ENCODE measurements at places on chromosomes 2 and 18.

DNA sequence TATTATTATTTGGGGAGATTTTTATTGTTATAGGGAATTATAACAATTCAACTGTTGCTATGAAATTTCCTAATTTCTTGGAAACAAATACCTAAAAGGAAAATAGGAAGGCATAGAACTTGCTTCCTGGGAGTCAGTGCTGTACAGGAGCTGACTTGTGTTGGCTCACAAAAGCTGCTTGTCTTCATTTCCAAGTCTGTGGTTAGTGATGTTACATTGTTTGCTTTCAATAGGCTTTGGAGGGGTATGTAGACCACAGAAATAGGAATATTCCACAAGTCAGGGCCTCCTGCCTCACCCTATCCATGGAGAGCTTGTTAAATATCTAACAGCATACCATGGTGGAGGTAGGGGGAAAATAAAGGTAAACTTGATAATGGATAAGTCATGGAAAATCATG is 688.9 kb upstream of the FAM98A start:
- DNase-seq: no peak

- DNase-seq: no peak
Measured at GRCh38 chr18:23324056-23324811, 128.9 kb upstream of the RIOK3 start.

- DNase-seq: no peak
Measured at GRCh38 chr2:59029058-59029457, 787.9 kb upstream of the FANCL start.

DNA sequence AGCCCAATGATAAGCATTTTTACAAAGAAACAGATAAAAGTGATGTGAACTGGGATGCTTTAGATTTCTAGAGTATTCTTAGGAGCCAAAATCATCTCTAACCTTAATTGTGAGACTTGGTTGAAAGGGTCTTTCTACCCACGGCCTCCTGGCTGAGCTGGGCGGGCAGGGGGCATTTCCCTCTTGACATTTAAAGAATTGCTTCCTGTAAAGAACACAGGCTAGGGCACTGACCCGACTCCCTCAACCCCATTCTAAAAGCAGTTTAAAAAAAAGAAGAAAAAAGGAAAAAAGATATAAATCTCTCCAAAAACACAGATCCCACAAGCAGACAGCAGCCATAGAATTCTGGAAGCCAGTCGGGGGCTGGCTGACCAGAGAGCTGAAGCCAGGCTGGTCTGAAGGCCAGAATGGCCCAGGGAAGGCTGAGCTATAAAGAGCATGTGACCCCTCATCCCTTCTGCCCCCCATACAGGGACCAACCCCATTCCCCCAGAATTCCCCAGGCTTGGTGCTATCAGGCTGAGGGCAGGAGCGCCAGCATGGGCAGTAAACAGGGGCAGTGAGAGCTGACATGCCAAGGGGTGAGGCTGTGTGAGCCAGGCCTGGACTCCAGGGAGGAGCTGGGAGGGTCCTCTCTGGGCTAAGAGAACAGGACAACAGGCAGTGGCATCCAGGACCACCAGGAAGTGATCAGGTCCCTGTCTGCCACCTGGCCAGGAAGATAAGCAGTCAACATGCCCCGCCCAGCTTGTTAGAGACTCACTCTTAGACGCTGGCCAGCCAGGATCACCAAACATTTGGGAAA is 188.5 kb downstream of the HDAC4 start:
- no peak for DNase-seq

DNA sequence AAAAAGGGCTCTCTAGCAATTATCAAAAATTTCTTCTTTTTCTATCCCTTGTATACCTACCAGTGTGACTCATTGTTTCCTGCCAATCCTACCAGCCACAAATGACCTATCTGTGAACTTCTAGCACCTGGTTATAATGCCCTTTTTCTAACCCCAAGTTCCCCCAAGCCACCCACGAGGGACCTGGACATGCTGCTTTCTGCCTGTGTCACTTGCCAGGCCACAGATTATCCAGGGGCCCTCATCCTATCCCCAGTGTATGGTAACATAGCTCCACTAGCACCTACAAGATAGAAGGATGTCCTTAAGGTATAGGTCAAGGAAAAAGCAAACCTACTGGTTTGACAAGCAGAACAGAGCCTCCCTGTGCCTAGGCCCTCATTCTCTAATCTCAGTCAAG is 26.8 kb downstream of the AAK1 start:
- no peak for DNase-seq

GRCh38 chr18:79222790-79223189 is 153.6 kb downstream of the ATP9B start:
- DNase-seq: no peak

DNA sequence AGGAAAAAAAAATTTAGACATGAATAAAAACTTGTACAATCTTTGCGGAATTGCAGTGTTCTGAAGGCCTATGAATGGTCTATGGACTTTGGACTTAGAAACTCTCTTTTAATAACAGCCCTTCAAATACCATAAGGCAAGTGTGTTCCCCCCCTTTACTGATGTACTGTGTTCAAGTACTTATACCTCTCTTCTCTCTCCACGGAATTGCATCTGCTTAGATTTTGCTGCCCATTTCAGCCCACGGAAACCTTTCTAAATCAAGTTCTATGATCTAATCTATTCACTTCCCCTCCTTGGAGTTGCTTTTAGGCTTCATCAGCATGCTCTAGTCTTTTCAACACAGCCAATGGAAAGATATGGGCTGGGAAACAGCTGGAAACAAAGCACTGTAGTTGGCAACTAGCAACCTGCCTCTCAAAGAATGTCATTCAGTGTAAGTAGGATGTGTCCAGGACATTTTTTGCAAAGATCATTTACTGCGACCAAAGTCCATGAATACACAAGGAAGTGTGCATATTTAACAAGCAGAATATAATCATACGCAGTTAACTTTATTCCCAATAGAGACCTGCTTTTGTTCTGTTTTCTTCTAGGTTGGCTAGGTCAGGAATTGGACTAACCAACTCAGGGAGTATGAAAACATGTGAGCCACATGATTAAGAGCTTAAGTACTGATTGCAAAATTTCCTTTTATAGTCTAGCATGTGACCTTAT is 58.0 kb downstream of the SLC40A1 start:
- peak; percentile 46 for DNase-seq

GRCh38 chr18:64234321-64234720 is 85.4 kb upstream of the LINC00305 start:
- no peak for DNase-seq

DNA sequence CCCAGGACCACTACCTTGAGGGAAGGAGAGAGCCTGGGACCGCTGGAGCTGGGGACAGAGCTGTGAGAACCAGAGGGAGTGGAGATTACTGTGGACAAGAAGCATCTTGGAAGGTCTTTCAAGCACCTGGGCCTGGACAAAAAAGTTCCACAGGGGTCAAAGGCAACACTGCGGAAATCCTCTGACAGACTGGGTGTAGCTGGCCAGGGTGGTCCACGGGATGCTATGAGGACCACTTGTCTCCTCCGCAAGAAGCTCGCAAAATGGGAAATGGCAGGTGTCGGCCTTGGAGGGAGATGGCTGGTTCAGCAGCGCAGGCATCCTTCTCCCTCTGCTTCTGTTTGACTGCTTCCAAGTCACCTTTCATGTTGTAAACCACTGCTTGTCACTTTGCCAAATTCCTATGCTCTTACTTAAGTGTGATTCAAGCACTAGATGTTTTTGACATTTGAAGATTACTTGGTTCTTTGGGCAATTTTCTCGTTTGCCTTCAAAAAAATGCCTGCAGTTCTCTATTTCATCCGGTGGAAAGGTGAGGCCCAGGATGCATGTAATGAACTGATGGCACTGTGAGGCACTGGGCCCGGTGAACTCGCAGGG is 27.7 kb downstream of the KLHL29 start:
- peak; percentile 76 for DNase-seq

DNA sequence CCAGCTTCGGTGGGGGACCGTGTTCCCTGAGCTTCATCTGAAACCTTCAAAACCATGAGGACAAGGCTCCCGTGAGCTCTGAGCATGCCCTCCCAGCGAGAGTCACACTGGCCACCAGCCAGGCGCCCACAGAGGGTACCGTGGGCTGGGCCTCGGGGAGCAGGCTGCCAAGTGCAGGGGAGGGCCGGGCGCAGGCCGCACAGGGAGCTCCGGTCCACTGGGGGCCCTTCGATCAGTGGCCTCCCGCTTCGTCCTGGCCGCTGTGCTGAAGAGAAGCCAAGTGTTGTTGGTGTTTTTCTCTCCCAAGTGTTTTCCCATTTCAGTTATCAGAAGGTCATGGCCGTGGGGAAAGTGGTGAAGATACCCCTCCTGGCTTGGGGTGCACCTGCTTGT is 144.4 kb downstream of the PTGR3 start:
- DNase-seq: no peak

DNA sequence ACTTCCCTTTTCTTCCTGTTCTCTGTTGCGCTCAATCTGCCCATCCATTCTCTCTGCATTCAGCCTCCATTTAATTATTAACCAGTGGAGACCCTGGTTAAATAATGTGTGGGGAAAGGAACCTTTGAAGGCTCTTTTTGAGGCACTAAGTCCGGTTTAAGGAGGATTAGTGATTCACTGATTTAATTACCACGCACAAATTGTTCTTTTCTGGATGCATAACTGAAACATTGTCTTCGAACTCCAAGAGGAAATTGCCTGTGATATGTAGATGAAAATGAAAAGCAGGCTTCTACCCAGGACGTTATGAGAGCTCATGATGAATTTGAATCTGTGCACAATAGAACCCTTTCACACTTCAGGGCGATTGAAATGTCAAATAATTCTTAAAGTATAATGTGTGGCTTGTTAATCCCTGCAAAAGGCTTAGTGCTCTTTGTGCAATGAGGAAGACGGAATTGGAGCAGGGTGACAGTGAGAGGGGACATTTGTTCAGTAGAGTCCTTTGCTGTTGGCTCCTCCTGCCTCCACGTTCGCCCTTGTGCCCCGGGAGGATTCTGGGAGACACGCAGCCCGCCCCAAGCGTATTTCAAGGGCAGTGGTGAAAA is 51.1 kb upstream of the ZNF236 start:
- no peak for DNase-seq

DNA sequence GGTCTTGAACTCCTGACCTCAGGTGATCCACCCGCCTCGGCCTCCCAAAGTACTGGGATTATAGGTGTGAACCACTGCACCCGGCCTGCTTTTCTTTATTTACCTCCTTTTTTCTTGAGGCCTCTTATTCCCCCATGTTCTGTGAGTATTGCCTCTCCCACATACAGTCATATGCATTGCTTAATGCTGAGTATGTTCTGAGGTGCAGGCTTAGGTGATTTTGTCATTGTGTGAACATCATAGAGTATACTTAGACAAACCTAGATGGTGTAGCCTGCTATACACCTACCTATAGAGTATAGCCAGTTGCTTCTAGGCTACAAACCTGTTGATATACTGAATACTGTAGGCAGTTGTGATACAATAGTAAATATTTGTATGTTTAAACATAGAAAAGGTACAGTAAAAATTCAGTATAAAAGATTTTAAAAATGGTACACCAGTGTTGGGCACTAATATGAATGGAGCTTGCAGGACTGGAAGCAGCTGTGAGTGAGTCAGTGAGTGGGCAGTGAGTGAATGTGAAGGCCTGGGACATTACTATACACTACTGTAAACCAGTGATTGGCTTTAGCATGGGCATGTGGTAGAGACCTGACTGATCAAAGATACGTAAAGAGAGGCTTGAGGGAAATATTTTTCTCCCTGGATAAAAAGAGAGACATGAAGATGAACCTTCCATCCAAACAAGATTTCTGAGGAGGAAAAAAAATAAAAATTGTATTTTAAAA is 17.6 kb downstream of the SLC39A10 start:
- DNase-seq: peak; percentile 76

- DNase-seq: no peak
Measured at GRCh38 chr2:219168526-219168925, 1.3 kb downstream of the SLC23A3 start.

GRCh38 chr2:237294460-237294859 is 119.5 kb downstream of the COL6A3 start:
- DNase-seq: no peak

DNA sequence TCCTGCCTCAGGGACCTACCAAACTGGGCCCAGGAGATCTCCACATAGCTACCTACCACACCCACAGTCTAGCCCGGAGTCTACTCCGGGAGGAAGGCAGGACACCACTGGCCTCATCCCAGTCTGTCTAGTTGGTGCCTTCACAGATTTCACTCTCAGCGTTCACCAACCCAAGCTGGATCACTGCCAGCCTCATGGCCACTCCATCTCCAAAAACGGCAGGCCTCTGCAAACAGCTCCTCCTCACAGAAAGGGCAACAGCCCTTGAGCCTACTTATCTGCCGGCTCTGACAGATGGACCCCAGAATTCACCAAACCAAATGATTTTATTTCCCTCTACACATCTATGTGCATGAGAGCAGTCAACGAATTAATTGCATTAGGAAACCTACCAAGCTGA is 61.3 kb downstream of the NCKAP5 start:
- DNase-seq: no peak

- peak; percentile 76 for DNase-seq
Measured at GRCh38 chr2:173963323-173963816, 1.8 kb downstream of the SP3 start.

- DNase-seq: peak; percentile 88
Measured at GRCh38 chr2:202109737-202110184, 36.7 kb downstream of the KIAA2012 start.

DNA sequence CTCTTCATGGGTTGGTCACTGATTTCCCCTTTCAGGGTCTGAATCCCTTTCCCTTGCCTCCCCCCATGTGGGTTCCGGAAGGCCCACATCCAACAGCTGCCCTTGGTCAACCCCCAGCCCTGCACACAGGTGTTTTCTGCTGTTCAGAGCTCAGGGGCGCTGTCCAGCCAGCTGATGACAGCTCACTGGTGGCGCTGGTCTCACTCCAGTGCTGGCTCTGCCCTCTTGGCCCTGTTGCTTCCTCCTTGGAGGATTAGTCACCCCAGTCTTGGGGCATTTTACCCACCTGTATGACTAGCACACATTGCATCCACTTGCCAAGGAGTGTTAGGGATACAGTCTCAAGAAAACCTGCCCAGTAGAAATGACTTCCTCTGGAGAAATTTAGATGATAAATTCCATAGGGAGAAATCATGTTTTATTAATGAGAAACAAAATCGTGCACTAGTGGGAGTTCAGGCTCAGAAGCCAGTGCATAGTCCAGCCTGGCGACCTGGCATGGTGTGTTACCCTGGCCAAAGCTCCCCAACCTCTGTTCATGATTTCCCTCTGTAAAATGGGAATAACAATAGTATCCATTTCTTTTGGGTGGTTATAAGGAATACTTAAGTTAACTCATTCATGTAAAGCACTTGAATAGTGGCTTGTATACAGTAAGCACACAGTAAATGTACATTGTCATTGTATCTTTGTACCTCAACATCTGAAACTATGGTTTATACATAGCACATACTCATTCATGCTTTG is 21.6 kb downstream of the CRIM1 start:
- DNase-seq: no peak

DNA sequence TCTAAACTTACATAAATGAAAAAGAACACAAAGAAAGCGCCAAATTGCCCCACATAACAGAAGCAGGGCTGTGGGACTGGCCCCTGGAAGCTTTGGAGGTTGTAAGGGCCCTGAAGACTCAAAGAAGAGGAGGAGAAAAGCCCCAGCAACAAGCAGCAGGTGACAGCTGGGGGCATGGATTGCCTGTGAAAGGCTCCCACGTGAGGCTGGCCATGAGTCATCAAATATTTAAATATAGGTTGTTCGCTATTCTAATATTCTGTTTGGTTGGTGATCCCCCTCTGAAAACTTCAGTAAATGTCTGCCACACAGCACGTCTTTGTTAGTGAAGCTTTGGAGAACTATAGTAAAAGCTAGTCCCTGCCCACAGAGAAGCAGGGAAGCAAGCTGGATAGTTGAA is 132.4 kb downstream of the MREG start:
- DNase-seq: no peak
